ENCODE measurements at places on chromosomes 16 and 17.
A peak's percentile ranks its signal among the peaks of the same experiment; 100 is the strongest.

DNA sequence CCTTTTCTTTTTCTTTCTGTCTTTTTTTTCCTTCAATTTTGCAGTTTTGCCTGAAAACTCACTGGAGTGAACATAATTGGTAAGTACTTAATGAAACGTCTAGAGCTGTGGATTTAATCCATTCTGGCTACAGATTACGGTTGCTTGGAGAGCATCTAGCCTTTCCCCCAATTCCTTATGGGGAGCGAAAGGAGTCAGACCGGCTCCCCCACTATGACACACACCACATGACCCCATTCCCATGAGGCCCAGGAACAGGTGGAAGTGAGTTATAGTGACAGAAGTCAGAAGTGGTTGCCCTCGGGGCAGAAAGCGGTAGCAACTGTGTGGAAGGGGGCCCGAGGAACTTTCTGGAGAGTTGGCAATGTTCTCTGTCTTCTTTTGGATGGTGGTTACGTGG lies 41.2 kb downstream of the EMP2 start:
- DNase-seq: no peak

DNA sequence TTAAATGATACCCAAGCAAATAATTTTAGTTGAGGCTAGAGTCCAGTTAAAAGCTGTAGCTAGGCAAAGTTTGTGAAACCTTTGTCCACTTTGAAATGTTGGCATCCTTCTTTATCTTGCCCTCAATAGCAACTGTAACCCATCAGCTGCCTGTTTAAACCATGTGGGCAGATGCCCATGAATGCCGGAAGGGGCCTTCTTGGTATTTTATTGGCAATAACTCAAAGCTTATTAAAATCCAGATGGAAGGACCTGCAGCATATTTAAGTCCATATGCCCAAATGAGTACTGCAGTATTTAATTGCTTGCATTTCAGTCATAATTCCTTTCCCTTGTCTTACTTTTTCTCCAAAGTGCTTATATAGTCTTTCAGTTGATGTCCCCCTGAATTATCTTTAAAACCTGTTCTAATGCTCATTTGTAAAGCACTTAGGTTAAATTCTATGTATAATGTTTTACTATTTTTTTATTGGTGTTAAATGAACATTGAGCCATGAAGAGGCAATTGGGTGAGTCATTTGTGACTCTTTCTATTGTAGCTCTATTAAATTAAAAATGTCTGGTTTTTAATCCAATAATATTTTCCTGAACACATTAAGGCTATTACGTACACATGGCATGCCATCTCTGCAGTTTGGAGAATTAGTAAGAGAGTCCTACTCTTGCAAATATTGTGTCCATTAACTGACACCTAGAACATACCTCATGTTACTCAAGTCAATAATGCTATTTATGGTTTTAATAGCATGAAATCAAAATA lies 225.3 kb downstream of the KCNJ2 start:
- DNase-seq: no peak

GRCh38 chr16:28491230-28491969 lies 474 bp downstream of the CLN3 start:
- peak; percentile 27 for DNase-seq

DNA sequence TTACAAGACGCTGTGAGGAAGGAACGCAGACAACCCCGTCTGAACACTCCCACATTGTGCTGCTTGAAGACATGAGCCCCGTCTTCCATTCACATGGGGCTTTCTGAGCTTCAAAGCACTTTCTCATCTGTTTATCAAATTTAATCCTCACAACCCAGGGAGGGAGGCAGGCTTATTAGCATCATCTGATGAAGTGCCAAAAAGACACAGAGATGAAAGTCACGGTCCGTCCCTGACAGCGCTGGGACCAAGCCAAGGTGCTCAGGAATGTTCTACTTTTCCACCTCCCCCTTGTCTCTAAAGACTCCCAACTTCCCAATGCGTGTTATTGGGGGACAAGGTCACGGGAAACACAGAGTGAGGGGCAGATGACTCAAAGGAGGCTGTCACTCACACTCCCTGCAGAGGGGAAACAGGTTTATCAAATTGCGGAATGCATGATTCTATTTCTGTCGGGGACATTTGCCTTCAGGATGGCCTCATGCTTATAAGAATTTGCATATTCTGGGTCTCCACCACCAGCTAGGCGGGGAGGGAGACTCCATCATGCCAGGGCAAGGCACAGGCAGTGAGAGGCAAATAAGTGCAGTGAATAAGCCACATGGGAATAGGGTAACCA lies 10.7 kb downstream of the XYLT1 start:
- DNase-seq: no peak

GRCh38 chr17:75341784-75342486 lies 52.7 kb upstream of the SLC25A19 start:
- DNase-seq: no peak

- no peak for DNase-seq
These were observed 21.5 kb upstream of the RFFL start for GRCh38 chr17:35084987-35085386.

DNA sequence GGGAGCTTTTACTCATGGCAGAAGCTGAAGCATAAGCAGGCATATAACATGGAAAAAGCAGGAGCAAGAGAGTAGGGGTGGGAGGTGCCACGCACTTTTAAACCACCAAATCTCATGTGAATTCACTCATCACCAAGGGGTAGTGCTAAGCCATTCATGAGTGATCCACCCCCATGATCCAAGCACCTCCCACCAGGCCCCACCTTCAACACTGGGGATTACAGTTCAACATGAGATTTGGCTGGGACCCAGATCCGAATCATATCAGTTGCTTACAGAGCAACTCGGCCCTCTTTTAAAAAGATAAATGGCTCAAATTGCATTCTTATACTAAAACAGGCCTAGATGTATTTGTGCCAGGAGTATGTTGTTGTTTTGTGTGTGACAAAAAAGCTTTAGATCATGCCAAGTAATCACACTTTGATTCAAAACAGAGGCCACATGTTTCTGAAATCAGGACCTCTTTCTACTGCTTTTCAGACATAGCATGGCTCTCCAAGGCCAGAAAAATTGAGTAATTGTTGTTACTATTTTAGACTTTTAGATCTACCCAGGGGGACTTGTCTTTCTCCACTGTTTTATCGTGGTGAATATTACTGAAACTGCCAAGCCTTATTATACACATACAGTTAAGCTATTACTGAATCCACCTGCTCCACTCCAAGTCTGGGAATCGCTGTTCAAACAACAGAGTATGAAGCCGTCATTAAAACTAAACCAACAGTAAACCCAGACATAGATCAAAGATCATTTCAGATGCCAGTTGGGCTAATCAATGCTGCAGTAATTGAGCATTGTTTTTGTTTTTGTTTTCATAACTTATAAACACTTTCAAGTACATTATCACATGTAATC lies 163.3 kb downstream of the KCNJ2 start:
- no peak for DNase-seq

DNA sequence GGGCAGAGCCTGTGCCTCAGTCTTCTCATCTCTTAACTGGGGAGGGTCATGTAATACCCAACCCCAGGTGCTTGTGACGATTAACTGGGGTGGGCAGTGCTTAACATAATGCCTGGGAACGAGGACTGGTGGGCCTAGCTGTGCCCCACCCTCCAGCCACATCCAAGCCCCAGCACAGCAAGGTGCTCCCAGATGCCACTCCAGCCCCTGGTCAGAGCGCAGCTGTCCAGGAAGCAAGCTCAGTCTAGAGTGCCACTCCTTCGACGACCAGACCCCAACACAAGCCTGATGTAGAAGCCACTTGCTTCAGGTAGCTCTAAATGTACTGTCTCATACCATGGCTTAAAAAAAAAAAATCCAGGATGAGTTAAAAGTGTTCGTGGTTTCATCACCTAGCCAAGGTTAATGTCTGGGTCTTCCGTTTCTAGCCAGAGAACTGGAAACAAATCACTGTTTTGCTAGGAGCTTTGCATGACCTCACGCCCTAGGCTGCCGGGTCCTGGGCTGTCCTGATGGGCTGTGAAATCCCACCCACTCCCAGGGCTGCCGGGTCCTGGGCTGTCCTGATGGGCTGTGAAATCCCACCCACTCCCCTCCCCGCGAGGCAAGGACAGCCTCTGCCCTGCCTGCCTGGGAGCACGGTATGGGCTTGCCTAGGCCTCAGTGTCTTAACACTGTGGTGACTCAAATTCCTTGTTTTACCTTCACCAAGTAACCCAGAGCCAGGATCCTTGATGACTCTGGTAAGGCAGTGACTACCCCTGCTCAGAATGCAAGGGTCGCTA lies 7.7 kb downstream of the MIEF2 start:
- no peak for DNase-seq

DNA sequence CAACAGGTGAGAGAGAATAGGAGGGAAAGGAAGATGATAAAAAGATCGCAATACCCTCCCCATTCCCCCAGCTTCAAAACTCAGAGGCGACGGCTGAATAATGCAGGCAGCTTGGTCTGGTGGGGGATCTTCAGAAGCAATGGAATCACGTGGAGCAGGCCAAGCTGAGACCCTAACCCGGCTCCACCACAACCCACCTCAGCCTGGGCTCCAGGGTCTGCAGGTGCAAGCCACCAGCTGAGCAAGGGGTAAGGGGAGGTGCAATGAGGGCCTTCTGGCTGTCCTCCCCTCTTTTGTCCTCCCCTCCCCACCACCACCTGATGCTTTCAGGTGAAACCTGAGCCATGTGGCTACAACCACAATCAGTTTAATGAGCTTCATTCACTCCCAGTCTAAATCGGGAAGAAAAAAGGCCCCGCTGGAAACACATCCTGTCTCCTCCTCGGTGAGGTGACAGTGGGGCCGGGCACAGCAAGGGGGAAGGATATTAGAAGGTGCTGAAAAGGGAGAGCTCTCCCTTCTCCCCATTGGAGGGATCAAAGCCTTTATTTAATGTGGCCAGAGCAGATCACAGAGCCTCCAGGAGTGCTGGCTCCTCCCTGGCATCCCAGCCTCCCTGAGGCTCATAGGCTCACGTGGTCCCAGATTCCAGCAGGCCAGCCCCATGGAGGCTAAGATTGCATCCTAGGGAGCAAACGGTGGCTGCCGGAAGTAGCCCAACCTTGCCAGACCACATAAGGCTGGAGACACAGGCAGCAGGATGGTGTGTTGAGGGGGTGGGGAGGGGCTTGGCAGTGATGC lies 261.0 kb downstream of the SOX9 start:
- DNase-seq: no peak

DNA sequence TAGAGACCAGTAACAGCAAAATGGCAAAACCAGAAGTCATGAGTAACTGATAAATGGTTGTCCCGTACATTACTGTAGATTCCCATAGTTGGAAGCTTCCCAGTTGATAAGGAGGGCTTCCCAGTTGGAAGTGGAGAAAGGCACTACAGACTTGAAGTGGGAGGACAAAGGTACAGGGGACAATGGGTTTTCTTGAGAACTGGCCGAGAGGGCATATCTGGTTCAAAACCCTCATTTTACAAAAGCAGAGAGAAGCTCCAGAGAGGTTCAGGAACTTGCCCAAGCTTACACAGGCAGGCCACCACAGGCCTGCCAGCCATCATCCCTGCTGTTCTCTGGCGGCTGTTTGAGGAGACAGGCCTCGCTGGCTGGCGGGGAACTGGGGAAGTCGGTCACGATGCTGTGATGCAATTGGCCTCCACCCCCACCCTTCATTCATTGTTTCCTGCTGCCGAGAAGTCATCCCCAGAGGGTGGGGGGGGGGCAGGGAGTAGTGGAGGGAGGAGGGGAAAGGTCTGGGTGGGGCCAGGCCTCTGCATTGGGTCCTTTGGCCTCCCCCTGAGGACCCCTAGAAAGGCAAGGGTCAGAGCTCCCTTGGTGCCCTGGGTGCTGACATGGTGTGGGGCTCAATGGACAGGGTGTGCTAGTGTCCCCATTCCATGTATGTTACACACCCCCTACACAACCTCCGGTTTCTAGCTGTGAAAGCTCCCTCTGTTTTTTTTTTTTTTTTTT lies 3.0 kb downstream of the UBALD2 start:
- peak; percentile 89 for DNase-seq

DNA sequence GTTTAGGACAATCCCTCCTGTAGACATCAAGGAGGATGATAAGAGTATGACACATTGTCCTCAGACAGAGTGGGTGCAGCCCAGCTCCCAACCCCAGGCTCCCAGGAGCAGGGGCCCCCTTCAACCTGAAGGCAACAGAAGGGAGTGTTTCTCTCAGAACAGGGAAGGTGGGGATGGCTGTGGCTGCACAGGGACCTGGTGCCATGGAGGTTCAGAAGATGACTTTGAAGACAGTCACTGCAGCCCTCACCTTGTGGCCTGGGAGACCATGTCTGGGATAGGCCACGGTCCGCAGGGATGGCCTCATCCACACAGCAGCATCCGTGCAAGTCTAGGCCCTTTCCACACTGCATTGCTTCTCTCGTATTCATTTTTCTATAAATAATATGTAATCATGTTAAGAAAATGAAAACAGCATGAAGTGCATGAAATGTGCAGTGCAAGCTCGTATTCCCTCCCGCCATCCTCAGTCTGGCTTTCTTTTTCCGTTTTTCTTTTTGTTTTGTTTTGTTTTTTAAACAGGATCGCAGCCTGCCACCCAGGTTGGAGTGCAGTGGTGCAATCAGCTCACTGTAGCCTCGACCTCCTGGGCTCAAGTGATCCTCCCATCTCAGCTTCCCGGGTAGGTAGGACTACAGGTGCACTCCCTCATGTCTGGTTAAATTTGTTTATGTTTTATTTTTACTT lies 71.1 kb downstream of the METRNL start:
- peak; percentile 1 for DNase-seq

DNA sequence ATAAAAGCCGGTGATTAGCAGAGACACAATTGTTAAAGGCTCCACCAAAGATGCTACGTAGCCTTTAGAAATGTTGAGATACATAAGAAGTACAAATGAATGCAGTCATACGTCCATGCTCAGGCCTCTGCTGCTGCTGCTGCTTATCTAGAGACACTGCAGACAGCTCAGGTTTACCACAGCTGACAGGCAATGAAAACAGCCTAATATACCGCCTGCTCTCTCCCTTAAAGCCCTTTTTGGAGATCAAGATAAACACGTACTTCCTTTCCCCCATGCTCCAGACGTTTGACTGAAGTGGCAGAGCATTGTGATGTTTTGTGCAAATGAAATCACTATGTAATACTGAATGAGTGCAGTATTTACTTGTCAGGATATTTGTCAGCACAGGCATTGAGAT lies 185.3 kb downstream of the AATF start:
- no peak for DNase-seq

DNA sequence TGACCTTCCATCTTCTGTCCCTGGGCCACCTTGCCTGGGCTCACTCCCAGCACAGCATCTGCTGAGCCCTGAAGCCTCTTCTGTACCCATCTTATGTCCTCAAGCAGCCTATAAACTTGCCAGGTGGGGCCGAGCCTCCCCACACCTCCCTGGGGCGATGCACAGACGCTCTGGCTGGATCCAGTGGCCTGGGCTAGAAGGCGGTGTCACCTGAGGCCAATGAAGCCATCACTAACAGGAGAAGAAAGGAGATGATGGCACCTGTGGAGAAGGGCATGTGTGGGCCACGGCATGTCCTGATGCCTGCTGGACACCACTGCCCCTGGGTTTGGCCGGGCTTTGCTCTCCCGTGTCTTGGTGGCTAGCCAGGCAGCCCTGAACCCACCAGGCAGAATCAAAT lies 45.5 kb downstream of the PEMT start:
- DNase-seq: no peak

Data from Ammon's horn (tissue), 1 donor.